GM10248 (cell line): ENCODE measurements at places on chromosomes 7 and 10.
A peak's percentile ranks its signal among the peaks of the same experiment; 100 is the strongest.

DNA sequence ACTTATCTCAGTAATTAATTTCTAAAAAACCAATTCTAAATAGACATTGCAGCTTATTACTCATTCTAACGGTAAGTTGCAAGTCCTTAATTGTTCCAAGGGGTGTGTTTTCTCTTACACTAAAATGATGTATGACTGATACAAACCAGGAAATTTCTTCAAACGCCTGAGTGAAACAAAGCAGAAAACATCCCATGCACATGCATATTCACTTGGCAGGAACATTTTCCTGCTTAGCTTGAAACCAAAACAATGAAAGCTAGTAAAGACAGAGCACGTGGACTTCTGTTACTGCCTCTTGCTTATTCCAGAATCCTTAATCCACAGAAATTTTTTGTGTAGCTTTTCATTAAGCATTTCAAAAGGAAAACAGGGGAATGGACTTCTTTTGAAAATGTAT, 187.7 kb downstream of the MTERF1 start:
- no peak for DNase-seq

DNA sequence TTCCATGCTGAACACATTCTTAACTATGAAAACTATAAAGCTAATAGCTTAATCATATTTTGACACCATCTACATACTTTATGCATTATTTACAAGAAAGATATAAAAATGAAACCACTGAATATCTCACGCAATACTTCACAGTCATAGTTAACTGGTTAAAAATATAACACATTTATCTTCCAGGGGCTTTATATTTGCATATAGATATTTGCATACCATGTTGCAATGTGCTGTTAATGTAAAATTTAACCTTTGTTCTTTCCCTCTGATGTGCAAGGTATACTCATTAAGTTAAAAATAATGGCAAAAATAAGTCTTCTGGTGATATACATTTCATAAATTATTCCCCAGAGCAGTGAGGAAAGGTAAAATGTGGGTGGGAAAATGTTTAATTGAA, 76.9 kb upstream of the MGMT start:
- DNase-seq, result no peak

- no peak for DNase-seq
Observed at GRCh38 chr7:148868378-148868674, 15.8 kb downstream of the EZH2 start.

DNA sequence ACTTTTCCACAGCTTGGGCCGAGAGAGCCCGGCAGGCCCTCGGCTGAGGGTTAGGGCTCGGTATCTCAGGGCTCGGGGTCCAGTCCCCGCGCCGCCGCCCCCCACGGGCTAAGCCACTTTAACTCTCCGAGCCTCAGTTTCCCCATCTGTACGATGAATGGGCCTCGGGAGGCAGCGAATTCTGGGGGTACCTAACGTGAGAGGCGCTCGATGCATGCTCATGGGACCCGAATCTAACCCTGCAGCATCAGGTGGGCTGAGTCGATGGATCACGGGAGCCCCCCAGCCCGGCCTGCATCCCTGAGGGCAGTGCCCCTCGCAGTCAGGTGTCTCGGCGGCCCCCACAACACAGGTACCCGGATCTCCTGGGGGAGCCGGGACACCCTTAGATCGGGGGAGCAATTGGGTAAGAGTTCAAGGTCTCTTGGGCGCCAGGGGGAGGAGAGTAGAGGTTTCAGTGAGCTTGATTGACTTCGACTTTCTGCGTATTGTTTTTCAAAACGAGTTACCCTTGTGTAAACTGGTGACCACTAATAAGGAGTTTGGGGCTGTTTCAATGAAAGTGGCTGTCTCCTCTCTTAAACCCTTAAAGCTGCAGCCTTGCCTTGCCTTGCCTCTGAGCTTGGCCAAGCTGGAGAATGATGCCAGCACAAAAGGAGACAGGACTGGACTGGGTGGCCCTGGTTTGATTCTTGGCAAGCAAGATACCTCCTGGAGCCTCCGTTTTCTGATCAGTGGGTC, 631 bp downstream of the POR start:
- peak; percentile 41 for DNase-seq

- no peak for DNase-seq
Observed at GRCh38 chr10:42933448-42934340, 143.2 kb upstream of the RET start.

DNA sequence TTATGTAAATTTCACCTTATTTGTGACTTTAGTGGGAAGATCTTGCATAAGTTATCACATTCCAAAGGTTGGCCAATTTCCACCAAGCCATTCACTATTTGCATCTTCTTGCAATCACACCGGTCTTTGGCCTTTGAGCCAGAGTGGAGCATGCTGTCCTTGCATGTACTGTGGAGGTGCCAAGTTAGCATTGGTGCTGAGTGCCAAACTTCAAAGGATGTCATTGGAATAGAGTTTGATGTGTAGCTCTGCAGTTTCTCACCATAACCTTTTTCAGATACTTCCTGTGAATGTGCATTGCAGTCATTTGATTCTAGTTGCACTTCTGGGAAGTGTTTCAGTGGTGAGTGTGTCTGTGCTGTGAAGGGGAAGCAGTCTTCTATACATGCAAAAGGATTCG, 620.6 kb downstream of the SUGCT start:
- no peak for DNase-seq

GRCh38 chr7:66748791-66749190, 8.3 kb downstream of the RABGEF1 start:
- DNase-seq, result no peak

GRCh38 chr10:95831515-95831914, 75.6 kb downstream of the ENTPD1 start:
- no peak for DNase-seq

GRCh38 chr7:135601182-135601581, 43.5 kb downstream of the NUP205 start:
- no peak for DNase-seq

DNA sequence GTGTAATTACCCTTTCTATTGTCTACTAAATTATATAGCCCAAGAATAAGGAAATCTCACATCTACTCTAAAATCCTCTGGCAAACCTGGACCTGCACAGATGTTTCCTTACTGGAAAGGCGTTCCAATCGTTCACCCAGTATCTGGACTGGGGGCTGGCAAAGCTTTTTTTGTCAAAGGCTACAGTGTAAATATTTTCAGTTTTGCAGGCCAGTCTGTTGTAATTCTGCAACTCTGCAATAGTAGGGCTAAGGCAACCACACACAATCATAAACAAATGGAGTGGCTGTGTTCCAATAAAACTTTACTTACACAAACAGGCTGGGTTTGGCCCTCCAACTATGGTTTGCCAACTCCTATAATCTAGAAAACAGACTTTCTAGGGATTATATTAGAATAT, 56.2 kb downstream of the GLI3 start:
- DNase-seq, result no peak

DNA sequence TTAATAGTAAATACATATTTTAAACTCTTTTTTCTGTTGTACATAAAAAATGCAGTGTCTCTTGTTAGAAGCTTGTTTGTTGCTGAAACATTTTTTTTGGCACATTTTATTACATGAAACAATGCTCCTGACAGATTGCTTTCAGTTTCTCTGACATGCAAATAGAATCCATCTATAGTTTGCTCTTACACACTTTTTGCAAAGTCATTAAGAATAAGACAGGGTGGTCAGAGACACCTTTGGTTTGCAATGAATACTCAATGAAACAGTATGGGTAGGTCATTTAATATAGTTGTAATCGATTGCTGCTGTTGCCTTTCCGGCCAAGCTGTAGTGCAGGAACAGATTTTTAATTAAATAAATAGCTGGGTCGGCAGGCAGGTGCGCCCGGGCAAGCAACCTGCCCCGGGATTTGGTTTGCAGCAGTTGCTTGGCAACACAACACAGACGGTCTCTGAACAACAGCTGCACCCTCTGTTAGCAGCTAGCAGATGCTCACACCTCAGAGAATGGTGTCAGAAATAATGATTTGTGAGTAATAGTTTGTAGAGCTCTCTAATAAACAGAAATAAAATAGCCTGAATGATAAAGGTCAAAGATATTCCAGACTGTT, 115.7 kb upstream of the CACNA2D1 start:
- no peak for DNase-seq

DNA sequence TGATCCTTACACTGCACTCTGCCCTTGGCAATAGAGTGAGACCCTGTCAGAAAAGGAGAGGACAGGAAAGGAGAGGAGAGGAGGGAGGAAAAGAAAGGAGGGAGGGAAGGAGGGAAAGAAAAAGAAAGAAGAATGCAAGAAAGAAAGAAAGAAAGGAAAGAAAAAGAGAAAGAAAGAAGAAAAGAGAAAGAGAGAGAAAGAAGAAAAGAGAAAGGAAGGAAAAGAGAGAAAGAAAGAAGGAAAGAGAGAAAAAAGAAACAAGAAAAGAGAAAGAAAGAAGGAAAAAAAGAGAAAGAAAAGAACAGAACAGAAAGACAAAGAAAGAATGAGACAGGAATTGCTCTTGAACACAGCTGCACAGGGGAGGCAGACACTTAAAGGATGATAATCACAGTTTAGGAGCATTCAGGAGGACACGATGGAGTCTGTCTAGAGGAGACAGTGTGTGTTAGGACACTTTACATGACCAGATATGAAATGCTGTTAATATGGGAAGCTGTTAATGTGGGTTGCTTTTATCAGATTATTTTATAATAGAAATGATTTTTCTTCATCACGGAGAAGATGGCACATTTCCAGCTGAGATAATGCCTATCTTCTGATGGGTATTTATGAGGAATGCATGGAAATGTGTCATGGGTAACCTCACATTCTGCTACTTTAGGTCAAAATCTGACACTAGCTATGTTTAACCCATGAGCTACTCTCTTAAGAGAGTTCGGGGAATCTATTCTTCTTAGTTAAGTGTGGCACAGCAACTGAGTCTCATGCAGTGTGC, 160.5 kb downstream of the BAMBI start:
- DNase-seq, result no peak

- no peak for DNase-seq
Observed at GRCh38 chr10:1679821-1680650, 57.3 kb downstream of the ADARB2 start.

GRCh38 chr7:157682946-157683746, 346.3 kb downstream of the DNAJB6 start:
- no peak for DNase-seq

DNA sequence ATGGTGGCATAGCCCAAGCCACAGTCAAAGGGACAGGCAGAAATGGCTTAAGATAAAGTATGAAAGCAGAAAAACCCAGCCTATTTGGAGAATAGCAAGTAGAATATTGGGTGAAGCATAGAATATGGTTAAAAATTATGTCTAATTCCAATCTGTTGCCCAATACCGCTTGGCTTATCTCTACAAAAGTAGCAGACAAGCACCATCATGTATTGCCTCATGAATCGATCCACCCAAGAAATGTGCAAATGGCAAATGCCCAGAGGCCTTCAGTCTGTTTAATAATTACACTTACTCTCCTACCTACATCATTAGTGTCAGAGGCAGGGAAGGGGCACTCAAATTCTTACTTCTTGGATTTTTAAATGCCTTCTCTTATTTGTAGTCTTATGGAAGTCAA, 130.9 kb upstream of the ADAM12 start:
- no peak for DNase-seq

GRCh38 chr7:2023877-2024566, 208.7 kb downstream of the MAD1L1 start:
- no peak for DNase-seq

DNA sequence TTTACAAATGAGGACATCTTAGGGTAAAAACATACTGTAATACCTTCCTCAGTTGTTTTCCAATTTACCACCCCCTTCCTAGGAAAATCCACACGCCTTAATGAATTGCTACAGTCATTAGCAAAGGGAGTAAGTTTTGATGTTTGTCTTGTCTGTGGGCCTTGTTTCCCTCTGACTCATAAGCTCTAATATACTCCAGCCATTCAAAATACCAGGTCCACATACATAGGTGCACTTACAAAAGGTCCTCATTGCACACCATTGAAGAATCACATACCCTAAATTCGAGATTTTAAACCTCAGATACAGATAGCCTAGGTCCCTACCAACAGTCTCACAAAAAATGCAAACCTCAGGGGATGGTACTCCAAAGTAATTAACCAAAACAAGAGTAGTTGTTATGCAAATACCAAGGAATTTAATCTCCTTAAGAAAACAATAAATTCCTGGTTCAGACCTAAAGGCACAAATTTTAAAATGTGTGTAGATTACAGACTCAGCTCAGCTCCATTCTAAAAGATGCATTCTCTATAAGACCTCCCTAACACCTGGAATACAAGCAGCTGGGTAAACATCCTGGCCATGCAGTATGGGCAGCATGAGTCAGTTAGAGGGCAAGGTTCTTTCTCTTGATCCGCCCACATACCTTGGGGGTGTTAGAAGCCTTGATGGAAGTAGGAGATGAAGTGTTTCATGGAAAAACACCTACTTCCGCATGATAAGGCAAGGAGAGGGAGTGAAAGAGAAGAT, 3.0 kb upstream of the LIPK start:
- DNase-seq, result no peak

- DNase-seq, result no peak
Observed at GRCh38 chr10:95395947-95396449, 105.2 kb upstream of the PDLIM1 start.

GRCh38 chr7:116797612-116798011, 64.8 kb upstream of the CAPZA2 start:
- DNase-seq, result no peak

DNA sequence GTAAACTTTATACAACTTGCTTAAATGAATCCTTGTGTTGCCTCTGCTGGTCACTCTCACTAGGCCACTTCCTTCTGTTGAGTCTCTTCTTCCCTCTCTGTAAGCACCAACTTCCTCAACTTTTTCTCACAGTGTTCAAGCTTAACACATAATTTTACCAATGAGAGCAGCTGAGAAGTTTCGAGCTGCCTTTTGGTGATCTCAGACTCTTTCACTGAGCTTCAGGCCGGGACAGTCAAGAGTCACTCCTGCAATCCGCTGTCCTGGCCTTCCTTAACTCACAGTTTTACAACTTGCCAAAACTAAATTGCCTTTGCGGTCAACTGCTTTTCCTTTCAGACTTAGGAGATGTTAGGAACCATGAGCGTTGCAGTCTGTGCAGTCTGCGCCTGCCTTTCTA, 47.4 kb downstream of the PRPF18 start:
- DNase-seq, result no peak

GRCh38 chr7:32221056-32221455, 150.8 kb upstream of the PDE1C start:
- DNase-seq, result no peak

GRCh38 chr10:60224066-60224705, 165.5 kb downstream of the ANK3 start:
- DNase-seq, result no peak

DNA sequence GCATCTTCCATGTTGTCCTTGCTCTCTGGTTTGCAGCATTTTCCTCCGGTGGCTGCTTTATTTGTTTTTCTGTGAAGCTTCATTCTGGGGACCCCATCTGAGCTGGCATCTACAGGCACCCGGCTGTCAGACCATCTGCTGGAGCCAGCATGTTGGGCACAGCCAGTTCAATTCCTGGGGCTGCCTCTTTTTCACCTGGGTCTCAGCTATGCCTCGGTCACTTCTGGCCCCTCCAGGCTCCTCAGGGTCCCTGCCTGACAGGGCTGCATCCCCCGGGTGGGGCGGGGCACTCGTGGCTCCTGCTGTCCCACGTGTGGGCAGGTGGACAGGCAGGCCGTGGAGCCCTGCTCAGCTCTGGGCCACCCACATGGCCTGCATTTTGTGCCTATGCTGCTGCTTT, 8.1 kb downstream of the SCART1 start:
- no peak for DNase-seq
